ENCODE measurements at places on chromosomes 12 and 14.

DNA sequence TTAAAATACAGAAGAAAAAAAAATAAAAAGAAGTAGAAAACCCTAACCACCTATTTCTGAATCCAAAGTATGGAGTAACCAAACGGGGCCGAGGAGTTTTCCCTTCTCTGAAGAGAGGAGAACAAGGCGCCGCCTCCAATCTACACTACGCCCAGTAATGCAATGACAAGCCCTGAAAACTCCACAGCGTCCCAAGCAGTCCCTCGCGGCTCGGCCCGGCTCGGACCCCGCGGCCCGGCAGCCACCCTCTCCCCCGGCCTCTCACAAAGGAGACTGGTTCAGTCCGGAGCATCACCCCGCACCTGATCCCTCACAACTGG is 371 bp downstream of the CHD8 start:
- DNase-seq, result no peak

GRCh38 chr12:40263616-40264409 is 39.0 kb downstream of the LRRK2 start:
- no peak for DNase-seq

DNA sequence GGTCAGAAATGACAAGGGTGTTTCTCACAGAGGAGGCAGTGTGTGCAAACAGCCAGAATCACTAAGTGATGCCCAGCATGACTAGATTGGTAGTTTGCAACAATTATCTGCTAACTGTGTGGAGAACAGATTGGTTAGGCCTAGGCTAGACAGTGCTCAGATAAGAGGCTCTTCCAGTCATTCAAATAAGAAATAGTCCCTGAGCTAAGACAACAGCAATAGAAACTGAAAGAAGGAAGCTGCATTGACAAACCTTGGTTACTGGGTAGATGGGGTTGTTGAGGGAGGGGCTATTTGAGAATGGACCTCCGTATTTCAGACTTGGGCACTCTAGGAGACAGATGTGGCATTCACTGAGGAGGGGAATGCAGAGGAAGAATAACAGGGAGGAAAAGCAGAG is 255.0 kb upstream of the NPAS3 start:
- DNase-seq, result no peak

GRCh38 chr12:107845226-107845979 is 70.9 kb downstream of the ASCL4 start:
- DNase-seq, result no peak

- no peak for DNase-seq
Measured at GRCh38 chr14:72118841-72119240, 186.6 kb downstream of the RGS6 start.

DNA sequence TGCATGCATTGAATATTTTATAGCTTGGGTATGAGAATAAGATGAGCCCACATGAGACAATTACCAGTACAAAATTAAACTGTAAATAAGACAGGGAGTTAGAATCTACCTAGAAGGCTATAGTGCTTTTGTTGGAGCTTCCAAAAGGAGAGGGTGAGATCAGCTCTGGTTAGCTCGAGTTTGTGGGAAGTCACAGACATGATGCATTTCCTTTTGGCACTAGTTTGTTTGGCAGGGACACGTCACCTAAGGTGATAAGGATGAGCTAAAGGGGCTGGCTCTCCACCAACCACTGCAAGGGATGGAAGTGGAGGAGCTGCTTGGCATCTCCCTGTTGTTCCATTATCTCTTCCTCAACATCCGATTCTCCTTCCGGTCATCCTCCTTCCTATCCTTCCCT is 48.5 kb upstream of the CPM start:
- no peak for DNase-seq

DNA sequence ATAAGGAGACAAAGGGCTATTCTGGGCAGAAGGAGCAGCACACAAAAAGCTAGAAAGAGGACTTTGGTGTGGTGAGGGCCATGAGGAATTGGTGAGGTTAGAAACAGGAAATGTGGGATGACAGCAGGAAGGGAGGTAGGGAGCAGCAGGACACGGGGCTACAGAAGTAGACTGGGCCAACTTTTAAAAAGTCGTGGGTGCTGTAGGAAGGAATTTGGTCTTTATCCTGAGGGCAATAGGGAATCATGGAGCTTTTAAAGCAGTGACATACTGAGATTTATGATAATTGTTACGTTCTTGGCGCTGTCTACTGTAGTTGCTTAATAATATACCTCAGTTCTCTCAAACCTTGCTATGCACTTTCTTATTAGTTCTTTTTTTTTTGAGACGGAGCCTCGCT is 8.2 kb upstream of the CHURC1 start:
- no peak for DNase-seq

GRCh38 chr12:55720894-55721444 is 776 bp downstream of the RDH5 start:
- DNase-seq, result no peak

GRCh38 chr12:45575823-45576475 is 153.6 kb upstream of the ARID2 start:
- DNase-seq, result no peak

GRCh38 chr12:91441246-91441645 is 258.6 kb upstream of the DCN start:
- DNase-seq, result no peak

GRCh38 chr12:67790660-67791059 is 142.1 kb downstream of the DYRK2 start:
- DNase-seq, result no peak

GRCh38 chr14:66244834-66245233 is 241.3 kb upstream of the CCDC196 start:
- DNase-seq, result no peak

- no peak for DNase-seq
Measured at GRCh38 chr14:24612196-24612595, 2.7 kb upstream of the GZMH start.

GRCh38 chr12:92114834-92115233 is 30.8 kb downstream of the BTG1 start:
- no peak for DNase-seq

DNA sequence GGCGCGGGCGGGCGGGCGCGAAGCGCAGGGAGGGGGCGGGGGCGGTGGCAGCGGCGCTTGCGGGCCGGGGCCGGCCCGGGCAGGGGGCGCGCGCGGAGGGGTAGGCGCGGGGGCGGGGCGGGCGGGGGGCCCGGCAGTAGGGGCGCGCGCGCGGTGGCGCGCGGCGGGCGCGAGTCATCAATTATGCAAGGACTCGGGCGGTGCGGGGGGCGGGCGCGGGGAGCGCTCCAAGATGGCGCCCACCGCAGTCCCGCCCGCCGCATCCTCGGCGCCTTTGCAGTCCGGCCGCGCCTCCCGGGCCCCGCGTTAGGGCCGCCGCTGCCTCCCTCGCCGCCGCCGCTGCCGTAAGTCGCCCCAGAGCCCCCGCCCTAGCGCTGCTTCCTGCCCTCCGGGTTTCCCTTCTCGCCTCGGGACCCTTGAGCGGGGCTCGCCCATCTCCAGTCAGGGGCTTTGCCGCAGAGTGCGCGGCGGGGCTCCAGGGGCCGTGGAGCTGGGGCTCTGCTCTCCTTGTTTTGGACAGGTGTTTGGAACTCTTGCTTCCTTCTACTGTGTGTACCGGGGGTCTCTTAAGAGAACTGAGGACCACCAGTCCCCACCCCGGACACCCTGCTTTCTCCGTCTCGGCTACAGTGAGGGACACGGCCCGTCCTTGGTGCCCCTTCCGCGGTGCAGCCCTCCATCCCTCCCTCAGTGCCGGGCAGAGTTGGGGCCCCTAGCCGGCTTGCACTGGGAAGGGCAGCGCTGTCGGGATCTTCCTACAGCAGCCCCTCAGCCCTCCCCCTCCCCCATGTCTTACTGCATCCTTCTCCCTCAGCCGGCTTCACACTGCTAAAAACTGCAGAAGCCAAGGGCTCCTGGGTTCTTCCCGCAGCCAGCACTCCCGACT is at the start of gene SCN8A:
Gene SCN8A, plus strand, starts transcription at position 218 of the 886 bp plus-strand sequence. CDS start 71,585 bp downstream, outside the sequence.
- no peak for DNase-seq

DNA sequence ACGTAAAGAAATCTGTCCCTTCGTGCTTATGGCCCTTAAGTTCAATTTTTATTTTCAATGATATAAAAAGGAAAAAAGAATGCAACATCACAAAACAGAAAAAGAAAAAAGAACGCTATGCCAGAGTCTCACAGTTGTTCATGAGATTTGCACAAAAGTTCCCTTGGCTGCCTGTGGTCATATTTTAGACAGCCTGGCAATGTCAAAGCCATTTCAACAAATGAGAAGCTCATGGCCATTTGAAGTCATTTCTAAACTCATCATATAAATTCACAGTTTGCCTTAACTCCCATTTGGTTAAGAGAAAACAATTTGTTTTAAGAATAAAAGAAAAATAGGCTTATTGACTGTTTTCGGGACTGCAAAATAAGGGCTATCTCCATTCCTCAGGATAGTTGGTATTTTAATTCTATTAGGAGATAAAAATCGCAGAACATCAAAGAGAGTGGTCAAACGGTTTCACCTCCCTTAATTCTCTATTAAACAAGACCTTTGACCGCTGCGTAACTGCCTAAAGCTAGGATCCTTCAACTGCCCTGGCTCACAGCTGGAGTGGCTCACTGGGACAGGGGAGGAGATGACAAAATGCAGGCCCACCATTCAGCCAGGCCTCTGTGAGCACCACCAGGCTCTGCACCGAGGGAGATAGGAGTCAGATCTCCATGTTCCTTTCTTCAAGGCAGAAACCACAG is 119.2 kb upstream of the DAAM1 start:
- no peak for DNase-seq

DNA sequence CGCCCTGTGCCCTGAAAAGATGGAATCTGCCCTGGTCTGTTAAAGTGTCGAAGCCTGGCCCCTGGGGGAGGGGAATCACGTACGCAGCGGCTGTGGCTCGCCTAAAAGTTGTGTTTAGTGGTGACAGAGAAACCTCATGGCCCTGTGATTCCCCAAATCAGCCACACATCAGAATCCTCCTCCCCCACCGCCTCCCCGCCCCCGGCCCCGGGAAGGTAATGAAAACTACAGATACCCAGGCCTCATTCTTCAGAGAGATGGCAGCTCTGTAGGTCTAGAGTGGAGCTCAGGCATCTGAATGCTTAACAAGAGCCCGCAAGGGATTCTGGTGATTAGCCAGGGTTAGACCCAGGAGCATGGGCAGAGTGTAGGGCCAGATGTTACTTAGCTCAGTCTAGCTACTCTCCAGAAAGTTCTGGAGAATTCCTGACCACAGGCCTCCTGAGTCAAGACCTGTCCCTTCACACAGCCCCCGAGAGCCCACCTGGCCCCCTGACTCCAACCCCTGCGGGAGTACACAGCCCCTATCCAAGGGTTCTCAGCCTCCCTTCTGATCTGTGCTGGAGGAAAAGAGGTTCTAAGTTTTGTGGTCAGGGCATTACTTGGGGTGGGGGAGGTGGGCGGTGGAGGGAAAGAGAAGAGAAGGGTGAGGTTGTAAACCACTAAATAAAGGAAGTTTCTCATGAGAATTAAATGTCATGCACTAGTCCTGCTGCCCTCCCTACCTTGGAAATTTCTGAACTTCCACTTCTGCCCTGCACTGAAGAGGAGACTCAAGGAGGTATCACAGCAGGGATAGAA is 114.8 kb downstream of the PLXNC1 start:
- DNase-seq, result peak; percentile 42

DNA sequence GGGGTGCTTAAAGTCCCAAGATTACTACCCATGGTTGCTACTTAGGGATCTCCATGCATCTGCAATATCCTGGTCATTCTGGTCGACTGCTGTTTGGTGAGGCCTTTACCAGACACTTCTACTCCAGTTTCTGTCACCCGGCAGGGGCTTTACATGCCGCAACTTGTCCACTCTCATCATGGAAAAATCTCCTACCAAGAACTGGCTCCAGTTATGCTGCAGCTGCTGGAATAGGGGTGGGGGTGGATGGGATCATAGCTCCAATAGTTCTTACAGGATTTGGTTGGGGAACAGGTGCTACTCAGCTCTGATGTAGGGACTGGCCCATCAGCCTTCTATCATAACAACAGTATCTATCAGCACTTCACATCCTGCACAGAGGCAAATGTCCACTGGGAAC is 51.6 kb downstream of the SPTB start:
- DNase-seq, result no peak

- no peak for DNase-seq
Measured at GRCh38 chr12:123059500-123059899, 79.0 kb downstream of the ARL6IP4 start.

DNA sequence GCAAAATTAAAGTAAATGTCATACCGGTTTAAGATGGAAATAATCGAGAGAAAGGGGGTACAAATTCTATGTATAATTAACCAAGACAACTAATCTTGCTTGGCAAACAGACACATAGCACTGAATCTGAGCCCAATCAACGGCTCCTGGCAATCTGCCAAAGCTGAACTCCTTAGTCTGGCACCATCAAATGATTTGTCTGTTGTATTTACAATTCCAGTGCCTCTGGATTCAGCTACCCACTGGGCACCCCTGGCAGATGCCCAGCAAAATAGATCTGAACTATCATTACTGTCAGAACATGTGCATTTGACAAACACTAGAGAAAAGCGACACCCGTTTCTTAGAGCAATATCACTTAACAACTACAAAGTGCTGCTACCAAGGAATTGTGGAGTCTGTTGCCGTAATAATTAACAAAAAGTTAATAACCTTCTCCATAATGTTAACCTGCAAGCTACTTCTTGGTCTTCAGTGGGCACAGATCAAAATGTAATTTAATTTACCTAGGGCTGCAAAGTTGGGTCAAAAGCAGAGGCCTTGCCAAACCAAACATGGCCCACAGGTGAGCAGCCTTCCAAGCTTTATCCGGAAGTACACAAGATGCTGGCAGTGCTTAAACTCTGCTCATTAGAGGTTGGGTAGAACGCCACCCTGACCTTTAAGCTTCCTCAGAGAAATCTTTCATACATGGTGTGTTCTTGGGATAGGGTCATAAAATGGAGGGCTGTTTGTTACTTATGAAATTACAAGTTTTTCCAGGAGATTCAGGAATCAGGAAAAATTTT is 7.6 kb downstream of the EGLN3 start:
- no peak for DNase-seq

GRCh38 chr14:46985529-46986380 is 334.2 kb upstream of the RPL10L start:
- no peak for DNase-seq

DNA sequence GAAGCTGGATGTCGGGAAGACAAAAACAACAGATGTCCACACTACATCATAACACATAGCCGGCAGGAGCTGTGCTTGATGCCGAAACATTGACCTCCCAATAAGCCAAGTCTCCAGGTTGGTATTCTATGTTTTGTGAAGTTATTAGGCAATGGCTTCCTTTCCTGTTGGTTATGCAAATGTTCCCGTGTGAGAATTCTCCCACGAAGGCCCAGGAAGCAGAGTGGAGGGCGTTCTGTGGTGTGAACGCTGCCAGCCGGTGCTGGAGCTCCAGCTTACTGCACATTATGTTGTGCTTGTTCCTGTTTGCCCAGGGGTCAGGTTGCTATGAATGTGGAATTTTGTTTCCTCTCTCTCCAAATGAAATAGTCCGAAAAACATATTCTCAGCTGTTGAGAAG is 156.4 kb upstream of the HMGA2 start:
- DNase-seq, result no peak

DNA sequence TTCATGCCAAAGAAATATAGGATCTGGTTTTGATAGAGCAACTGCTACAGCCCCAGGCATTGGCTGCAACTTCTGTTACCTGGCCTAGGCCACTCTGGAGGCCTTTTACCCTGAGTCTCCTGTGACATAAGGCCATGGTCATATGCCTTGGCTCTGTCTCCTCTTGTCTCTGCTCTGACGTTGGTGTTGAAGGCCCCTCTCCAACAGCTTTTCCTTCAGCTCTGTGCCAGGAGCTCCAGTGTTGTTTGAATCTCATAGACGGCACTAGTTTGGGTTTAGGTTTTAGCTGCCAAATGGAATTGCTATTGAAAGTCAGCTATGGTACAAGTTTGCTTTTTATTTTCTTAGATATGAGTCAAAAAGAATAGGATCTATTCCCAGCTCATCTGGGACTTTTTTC is 41.1 kb downstream of the TTLL5 start:
- DNase-seq, result no peak

- DNase-seq, result no peak
Measured at GRCh38 chr14:105859717-105860614, 333.6 kb downstream of the TMEM121 start.

Measured in activated CD4-positive, alpha-beta T cell treated with anti-CD3 and anti-CD28 coated beads, Interleukin-2, amount 50 U/mL, for 24 hours (primary cell).